ENCODE measurements at places on chromosomes 5 and 9. TPM values are rescaled to one million over a fixed set of nuclear protein-coding genes. Genes with fewer than 3 reads are reported as not detected.

Gene PCDHB2
- total RNA-seq = 3.4 TPM

Gene LPAR1
- 24.7 TPM for total RNA-seq

Gene CARD9
- 0.34 TPM for total RNA-seq

Gene SLC6A7
- 0.02 TPM for total RNA-seq

Gene KCTD16
- not detected for total RNA-seq

Gene PPP2R2B
- total RNA-seq = 0.09 TPM

Gene PTGES
- total RNA-seq = 174 TPM

Gene SLC27A6
- not detected for total RNA-seq

Gene LCN1
- total RNA-seq = not detected

Gene CORO2A
- 1.6 TPM for total RNA-seq

Gene ZFP62
- 9.0 TPM for total RNA-seq

Gene UBAP2
- total RNA-seq = 53.8 TPM

Gene KIF3A
- 11.1 TPM for total RNA-seq

Gene PRSS3
- total RNA-seq = 8.8 TPM

Gene C5orf58
- not detected for total RNA-seq

Gene HSPB3
- 0.14 TPM for total RNA-seq

Gene CCL27
- total RNA-seq = not detected

Gene FRMPD1
- 0.04 TPM for total RNA-seq

Gene LCN2
- total RNA-seq = 7.2 TPM

Gene F2RL2
- 4.7 TPM for total RNA-seq

Gene EPB41L4B
- 33.9 TPM for total RNA-seq

Gene SPINK4
- not detected for total RNA-seq

Gene GNG10
- 59.7 TPM for total RNA-seq

Gene PCDHGA10
- 0.02 TPM for total RNA-seq

Gene UBTD2
- 16.7 TPM for total RNA-seq

Gene LCN10
- total RNA-seq = not detected

Gene ACTL7A
- total RNA-seq = not detected

Gene AIF1L
- 2.1 TPM for total RNA-seq
